ENCODE measurements at places on chromosomes 2 and 18. TPM values are rescaled to one million over a fixed set of nuclear protein-coding genes. Genes with fewer than 3 reads are reported as not detected.

ZAP70 gene
- total RNA-seq, result not detected

IL1R2 gene
- 6.0 TPM for total RNA-seq

DSG3 gene
- not detected for total RNA-seq

DNA sequence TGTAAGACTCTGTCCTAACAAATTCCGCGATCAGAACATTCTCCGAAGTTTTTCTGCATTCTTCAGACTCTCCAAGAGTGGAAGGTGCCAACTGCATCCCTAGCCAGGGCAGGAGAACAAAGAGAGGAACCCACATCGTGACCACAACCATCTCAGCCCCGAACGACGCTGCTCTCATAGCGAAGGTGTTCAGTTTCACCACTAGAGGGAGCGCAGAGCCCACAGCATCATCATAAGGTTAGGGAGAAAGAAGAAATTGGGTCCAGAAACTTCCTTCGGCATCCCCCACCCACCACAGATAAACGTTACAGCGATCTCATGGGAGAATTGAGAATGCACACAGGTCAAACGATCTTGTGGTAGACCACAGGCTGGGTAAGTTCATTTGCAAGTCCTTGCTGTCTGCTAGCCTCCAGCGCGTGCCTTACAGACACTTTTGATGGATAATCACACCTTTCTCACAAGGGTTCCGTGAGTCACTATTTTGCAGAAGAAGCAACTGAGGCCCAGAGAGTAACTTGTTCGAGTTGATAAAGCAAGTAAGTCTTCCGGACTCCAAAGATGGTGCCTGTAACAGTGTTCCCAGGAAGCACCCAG, 53.7 kb upstream of the ARL4C start:
- no peaks in the 10 kb centered on the region for H3K27me3 ChIP-seq
- no peaks in the 10 kb centered on the region for H3K36me3 ChIP-seq
- no peak overlapping the region for H3K4me3 ChIP-seq
- no peak overlapping the region for H3K27ac ChIP-seq
- H3K4me1 ChIP-seq, result peaks cover 4% of the 10 kb centered on the region

- peak; percentile 5 for DNase-seq
- H3K4me1 ChIP-seq, result peaks cover 2% of the 10 kb centered on the region
- H3K27ac ChIP-seq, result no peak overlapping the region
- no peaks in the 10 kb centered on the region for H3K27me3 ChIP-seq
- no peaks in the 10 kb centered on the region for H3K36me3 ChIP-seq
Measured at GRCh38 chr2:161975062-161975812, 98.8 kb downstream of the DPP4 start.

- no peak overlapping the region for H3K4me3 ChIP-seq
- H3K27ac ChIP-seq, result no peak overlapping the region
- peak; percentile 49 for DNase-seq
- peaks cover 20% of the 10 kb centered on the region for H3K4me1 ChIP-seq
Measured at GRCh38 chr18:58239879-58240278, 195.9 kb downstream of the NEDD4L start.
